Stimulated activated CD4-positive, alpha-beta T cell treated with anti-CD3 and anti-CD28 coated beads, Interleukin-1b, Interleukin-23, amount 100 ng/mL, for 1 hour (primary cell): ENCODE measurements at places on chromosomes 6 and 20.
A peak's percentile ranks its signal among the peaks of the same experiment; 100 is the strongest.

DNA sequence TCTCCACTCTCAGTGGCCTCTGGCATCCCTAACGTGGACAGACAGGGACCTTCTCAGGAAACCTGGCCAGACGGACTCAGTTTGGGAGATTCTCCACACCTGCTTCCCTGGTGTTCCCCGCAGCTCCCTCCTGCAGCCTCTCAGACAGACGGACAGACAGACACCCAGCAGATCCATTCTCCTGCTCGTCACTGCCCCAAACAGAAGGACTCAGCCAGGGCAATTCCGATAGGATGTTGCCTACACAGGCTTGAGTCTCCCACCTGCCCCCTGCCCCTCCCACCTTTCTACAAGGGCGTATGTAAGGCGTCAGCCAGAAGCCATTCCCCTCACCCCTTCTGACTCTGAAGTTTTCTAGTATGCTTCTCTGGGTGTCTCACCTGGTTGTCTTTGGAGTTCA is 428 bp downstream of the CCM2L start:
- no peak for DNase-seq

- DNase-seq: no peak
Observed at GRCh38 chr20:62827311-62828038, 10.6 kb downstream of the COL9A3 start.

GRCh38 chr20:17376031-17376430 is 149.2 kb downstream of the PCSK2 start:
- DNase-seq: no peak

DNA sequence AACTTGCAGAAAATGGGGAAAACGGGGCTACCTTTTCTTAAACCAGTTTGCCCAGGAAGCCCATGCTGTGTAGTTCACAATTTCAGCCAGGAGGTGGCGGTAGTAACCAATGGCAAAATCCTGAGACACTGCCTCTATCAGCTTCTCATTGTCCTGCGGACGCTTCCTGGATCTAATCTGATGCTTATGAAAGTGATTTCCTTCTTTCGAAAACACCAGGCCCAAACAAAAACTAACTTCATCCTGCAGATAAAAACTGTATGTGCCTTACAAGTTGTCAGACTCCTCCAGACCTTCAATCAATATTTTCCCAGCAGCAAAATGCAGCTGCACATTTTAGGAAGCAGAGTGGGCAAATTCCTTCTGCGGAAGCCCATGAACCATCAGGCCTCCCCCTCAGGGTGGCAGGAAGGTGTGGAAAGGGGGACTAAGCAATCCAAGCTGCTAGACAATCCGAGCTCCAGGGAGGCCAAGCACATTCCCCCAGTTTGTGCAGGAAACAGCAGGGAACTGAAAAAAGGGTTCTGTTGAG is 88.5 kb downstream of the LY86 start:
- DNase-seq: peak; percentile 71

DNA sequence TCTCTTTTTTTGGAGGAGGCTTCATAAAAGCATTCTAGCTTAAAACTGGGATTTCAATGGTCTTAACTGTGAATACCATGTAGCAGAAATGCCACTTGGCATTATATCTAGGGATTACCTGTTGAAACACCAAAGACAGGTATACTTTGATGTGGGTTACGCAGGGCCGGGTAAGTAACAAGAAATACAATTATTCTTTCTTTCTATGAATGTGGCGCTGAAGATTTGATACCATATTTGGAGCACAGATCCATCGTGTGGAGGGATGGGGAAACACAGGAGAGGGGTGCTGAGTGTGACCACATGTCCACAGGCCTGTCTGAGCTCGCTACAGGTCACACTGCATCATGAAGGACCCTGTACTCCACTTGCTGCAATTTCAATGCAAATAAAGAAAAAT is 257.8 kb downstream of the GMPR start:
- DNase-seq: no peak

DNA sequence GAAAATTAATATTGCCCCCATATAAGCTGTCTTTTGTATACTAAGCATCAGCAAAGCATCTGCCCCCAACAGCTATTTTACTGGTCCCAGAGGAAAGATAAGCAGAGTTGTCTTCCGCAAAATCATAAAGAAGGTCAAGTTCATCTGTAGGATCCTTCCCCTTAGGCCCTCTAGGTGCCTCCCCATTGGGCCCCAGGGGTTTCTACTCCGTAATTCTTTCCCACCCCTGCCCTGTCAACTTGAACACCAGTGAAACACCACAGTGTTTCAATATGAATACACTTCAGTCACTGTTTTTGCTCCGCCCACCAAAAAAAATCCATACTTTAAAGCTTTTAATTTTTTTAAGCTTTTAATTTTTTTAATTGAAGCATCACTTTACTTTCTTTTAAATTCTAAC is 159.2 kb downstream of the ATXN1 start:
- no peak for DNase-seq

- DNase-seq: no peak
Observed at GRCh38 chr20:59816146-59816738, 117.2 kb downstream of the SYCP2 start.

DNA sequence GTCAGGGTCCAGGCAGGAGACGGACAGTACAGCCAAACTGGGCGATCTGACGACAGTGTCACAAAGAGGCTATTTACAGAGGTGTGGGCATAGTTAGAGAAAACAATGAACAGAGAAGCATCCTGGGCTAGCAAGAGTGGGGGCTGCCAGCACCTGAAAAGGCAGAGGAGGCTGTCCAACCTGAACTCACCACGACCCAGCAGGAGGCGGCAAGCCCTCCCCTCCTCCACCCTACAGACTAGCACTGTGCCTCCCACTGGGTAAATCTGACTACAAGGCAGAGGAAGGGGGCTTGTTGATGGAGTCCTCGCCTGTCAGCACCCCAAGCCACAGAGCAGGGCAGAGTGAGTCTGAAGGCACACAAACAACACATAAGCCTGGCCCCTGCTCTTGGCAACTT is 52.8 kb upstream of the CDYL start:
- DNase-seq: no peak

DNA sequence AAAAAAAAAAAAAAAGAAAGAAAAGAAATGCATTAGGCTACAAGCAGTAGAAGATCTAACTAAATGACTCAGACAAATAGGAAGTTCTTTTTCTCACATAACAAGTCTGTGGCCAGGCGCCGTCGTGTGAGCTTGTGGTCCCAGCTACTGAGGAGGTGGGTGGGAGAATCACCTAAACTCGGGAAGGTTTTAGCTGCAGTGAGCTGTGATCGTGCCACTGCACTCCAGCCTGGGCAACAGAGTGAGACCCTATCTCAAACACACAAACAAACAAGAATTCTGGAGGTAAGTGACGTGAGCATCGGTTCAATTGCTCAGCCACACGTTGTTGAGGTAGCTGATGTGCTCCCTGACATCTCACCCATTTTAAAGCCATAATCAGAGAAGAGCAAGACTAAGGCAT is 37.9 kb upstream of the SLC23A2 start:
- DNase-seq: no peak

GRCh38 chr6:70380252-70380651 is 33.1 kb upstream of the FAM135A start:
- DNase-seq: no peak

DNA sequence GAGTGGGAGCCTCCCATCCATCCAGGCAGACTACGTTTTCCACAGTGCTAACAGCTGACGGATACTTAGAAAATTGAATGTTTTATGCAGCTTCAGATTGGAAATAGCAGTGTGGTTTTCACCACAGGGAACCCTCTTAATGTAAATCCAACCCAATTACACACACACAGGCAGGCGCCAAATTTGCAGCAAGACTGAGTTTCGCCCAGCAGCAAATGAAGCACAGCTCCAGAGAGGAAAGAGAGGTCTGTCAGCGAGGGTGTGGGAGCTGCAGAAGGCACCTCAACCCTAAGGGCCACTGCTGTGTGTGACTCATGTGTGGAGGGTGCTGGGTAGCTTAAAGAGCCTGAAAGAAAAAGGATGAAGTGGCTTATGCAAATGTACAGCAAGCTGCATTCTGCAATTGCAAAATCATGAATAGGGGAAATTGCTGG is 365.7 kb downstream of the MAFB start:
- DNase-seq: no peak
